ENCODE measurements at places on chromosomes 6 and 20. TPM values are rescaled to one million over a fixed set of nuclear protein-coding genes. Genes with fewer than 3 reads are reported as not detected.

DNA sequence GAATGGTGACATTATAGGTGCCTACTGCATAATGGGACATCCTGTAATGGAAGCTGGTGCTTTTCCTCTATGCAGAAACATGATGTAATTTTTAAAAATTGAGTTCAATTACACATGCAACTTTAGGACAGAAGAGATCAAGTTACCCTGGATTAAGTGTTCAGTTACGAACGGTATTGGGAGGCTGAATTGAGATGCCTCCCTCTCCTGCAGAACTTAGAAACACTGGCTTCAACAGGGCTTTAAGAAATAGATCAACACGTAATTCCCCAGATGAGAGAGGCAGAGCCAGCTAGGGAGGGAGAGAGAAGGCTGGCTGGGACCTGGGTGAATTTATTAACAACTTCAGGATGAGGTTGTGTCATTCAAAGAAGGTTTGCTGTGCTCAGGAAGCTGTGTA is 232.8 kb downstream of the CDH26 start:
- H3K4me1 ChIP-seq: no peaks in the 10 kb centered on the region
- no peak for DNase-seq
- H3K27ac ChIP-seq: no peak overlapping the region
- H3K27me3 ChIP-seq: no peaks in the 10 kb centered on the region
- no peaks in the 10 kb centered on the region for H3K36me3 ChIP-seq

- no peaks in the 10 kb centered on the region for H3K27me3 ChIP-seq
- H3K36me3 ChIP-seq: no peaks in the 10 kb centered on the region
- no peak overlapping the region for H3K4me3 ChIP-seq
- peaks cover 6% of the 10 kb centered on the region for H3K4me1 ChIP-seq
- DNase-seq: no peak
These were observed 458.4 kb upstream of the BTBD3 start for GRCh38 chr20:11459090-11459890.

- peak; percentile 77 for DNase-seq
- peak overlapping the region; percentile 75 for H3K27ac ChIP-seq
- peaks cover 39% of the 10 kb centered on the region for H3K36me3 ChIP-seq
- peaks cover 9% of the 10 kb centered on the region for H3K4me1 ChIP-seq
- no peak overlapping the region for H3K4me3 ChIP-seq
These were observed 36.8 kb downstream of the FOXQ1 start for GRCh38 chr6:1348675-1349074.

- H3K27ac ChIP-seq: no peak overlapping the region
- H3K4me3 ChIP-seq: no peak overlapping the region
- H3K4me1 ChIP-seq: no peaks in the 10 kb centered on the region
- H3K36me3 ChIP-seq: no peaks in the 10 kb centered on the region
- no peak for DNase-seq
- H3K27me3 ChIP-seq: no peaks in the 10 kb centered on the region
These were observed 736.1 kb downstream of the DOK5 start for GRCh38 chr20:55211481-55211880.

GRCh38 chr6:37299990-37300389 is 42.0 kb upstream of the TMEM217 start:
- peaks cover 35% of the 10 kb centered on the region for H3K36me3 ChIP-seq
- no peaks in the 10 kb centered on the region for H3K4me1 ChIP-seq
- DNase-seq: no peak

- H3K4me3 ChIP-seq: no peak overlapping the region
- H3K36me3 ChIP-seq: peaks cover 2% of the 10 kb centered on the region
- no peaks in the 10 kb centered on the region for H3K27me3 ChIP-seq
- no peaks in the 10 kb centered on the region for H3K4me1 ChIP-seq
These were observed 27.4 kb downstream of the FERMT1 start for GRCh38 chr20:6095409-6095808.

DNA sequence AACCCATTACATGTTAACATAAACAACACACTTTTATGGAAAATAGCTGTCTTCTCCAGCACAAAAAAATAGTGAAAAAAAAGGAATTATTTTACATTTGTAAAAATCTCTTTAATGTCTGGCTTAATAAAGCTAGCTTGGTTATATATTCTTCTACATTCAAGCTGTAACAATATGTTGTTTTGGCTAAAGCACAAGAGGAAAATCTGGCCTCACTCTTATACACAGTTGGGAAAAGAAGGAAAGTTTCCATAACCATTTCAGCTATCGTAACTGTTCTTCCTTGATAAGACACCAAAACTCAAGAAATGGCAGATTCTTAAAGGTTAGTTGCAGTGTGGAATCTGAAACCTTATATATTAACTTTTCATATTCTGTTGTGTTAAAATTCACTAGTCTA is 7.6 kb downstream of the HLA-DOB start:
- no peaks in the 10 kb centered on the region for H3K4me1 ChIP-seq
- no peaks in the 10 kb centered on the region for H3K36me3 ChIP-seq
- no peak overlapping the region for H3K4me3 ChIP-seq
- no peaks in the 10 kb centered on the region for H3K27me3 ChIP-seq

DNA sequence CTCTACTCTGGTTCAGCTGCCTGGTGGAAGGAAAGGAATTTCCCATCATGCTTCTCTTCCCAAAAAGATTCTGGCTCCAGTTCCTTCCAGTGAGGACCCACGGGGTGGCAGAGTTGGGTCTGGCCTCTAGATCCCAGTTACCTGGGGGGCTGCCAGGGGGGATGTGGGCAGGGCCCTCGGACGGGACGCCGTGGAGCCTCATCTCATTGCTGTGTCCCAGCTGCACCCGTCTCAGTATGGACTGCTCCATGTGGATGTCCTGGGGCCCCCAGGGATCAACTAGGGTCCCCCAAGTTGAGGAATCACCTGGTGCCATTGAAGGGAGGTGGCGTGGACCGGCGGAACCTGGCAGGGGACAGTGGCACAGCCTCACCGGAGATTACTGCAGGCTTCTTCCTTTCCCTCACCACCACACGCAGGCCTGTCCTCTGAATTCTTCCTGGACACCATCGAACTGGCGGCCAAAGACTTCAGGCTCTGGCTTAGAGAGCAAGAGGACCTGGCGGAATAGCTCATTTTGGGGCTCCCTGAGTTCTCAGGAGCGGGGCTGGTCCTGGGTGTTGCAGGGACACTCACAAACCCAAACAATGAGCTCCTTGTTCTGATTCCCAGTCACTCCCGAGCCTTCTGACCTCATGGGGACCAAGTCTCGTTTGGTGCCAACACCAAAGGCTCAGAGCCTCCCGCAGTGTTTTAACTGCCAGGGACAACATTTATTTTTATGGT is 8.5 kb downstream of the ZBP1 start:
- DNase-seq: no peak
- no peaks in the 10 kb centered on the region for H3K27me3 ChIP-seq
- no peak overlapping the region for H3K27ac ChIP-seq
- H3K4me1 ChIP-seq: no peaks in the 10 kb centered on the region

- H3K4me3 ChIP-seq: no peak overlapping the region
- no peak for DNase-seq
- peaks cover 4% of the 10 kb centered on the region for H3K4me1 ChIP-seq
- no peaks in the 10 kb centered on the region for H3K27me3 ChIP-seq
- H3K27ac ChIP-seq: no peak overlapping the region
These were observed 161.5 kb upstream of the CDH4 start for GRCh38 chr20:61090541-61090940.

DNA sequence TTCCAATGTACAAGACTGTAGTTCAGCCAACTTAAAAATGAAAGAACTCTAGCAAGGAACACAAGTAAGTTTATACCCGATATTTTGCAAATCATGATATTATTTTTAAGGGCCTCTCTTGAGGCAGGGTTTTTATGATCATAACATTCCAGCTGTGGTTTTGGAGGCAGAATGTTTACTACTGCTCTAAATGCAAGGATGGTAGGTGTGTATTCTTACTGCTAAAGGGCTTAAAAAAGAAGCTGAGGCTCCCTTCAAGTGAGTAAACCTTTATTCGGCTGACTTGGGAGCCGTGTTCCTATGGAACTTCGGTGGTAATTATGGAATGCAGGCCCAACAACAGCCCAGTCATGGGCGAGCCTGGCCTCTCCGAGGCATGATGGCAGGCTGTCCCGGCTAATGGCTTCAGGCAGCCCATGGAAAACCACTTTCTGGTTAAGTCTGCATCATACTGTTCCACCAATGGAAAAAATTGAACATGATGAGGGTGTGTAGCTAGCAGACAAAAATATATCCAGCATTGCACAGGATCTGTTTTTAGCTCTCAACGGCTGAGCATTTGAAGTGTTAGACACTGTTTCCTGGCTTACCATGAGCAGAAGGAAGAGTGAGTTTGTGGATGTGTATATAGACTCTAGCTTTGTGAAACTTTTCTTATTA is 111.5 kb downstream of the TIAM2 start:
- H3K36me3 ChIP-seq: no peaks in the 10 kb centered on the region
- no peaks in the 10 kb centered on the region for H3K4me1 ChIP-seq
- no peaks in the 10 kb centered on the region for H3K27me3 ChIP-seq
- no peak overlapping the region for H3K4me3 ChIP-seq
- DNase-seq: no peak

GRCh38 chr20:946826-947225 is 30.7 kb upstream of the ANGPT4 start:
- peaks cover 5% of the 10 kb centered on the region for H3K4me1 ChIP-seq
- no peak overlapping the region for H3K4me3 ChIP-seq
- H3K27me3 ChIP-seq: no peaks in the 10 kb centered on the region
- DNase-seq: no peak

DNA sequence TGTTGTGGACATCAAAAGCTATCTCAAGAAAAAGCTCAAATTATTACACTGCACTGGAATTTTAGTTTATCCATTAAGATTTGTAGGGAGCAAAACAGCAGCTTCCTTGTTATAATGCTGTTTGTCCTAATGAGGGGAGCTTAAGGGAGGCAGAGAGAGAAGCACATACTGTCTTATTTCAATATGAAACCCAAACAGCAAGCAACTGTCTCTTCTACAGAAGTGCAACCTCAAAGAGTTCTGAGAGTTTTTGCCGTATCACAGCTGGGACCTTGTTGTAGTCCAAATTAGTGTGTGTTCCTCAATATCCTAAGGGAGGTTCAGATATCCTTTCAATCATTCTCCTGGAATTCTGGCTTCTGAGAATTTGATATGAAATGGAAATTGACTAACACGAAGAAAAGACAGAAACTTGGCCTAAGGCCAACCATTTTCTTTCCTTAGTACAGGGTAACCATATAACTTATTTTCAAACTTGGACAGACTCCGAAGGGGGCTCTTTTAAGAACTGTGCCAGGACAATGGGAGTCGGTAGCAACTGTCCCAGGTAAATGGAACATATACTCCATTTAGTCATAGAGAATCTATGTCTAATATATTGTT is 149.3 kb upstream of the CCN2 start:
- no peak overlapping the region for H3K27ac ChIP-seq
- no peak overlapping the region for H3K4me3 ChIP-seq
- peaks cover 12% of the 10 kb centered on the region for H3K36me3 ChIP-seq
- DNase-seq: no peak
- H3K4me1 ChIP-seq: no peaks in the 10 kb centered on the region
- no peaks in the 10 kb centered on the region for H3K27me3 ChIP-seq

DNA sequence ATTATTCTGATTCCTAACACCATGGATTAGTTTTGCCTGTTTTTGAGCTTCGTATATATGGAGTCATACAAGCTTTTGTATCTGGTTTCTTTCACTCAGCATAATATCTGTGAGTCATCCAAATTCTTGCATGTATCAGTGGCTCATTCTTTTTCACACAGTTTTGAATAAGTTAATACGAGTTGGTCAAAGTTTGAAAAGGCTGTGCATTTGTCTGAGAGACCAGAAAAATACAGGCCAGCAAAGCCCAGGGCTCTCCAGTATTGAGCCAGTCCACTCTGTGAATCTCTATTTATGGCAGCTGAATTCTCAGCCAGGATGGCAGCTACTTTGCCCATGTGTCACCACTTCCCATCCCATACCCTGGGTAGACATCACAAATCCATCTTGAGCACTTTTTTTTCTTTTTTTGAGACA is 7.2 kb upstream of the CHMP4B start:
- H3K27ac ChIP-seq: no peak overlapping the region
- H3K27me3 ChIP-seq: no peaks in the 10 kb centered on the region
- H3K36me3 ChIP-seq: no peaks in the 10 kb centered on the region
- DNase-seq: no peak
- H3K4me1 ChIP-seq: no peaks in the 10 kb centered on the region

- no peak overlapping the region for H3K4me3 ChIP-seq
- no peaks in the 10 kb centered on the region for H3K36me3 ChIP-seq
- no peak overlapping the region for H3K27ac ChIP-seq
- H3K4me1 ChIP-seq: no peaks in the 10 kb centered on the region
- peak; percentile 80 for DNase-seq
These were observed 129.4 kb upstream of the RIN2 start for GRCh38 chr20:19628570-19629134.

GRCh38 chr6:112539355-112539754 is 192.2 kb downstream of the RFPL4B start:
- H3K4me3 ChIP-seq: no peak overlapping the region
- no peak for DNase-seq
- no peaks in the 10 kb centered on the region for H3K4me1 ChIP-seq
- no peak overlapping the region for H3K27ac ChIP-seq
- H3K36me3 ChIP-seq: peaks cover 2% of the 10 kb centered on the region
- no peaks in the 10 kb centered on the region for H3K27me3 ChIP-seq

GRCh38 chr6:20629509-20629908 is 95.3 kb downstream of the CDKAL1 start:
- H3K4me1 ChIP-seq: peaks cover 12% of the 10 kb centered on the region
- DNase-seq: peak; percentile 38
- H3K27ac ChIP-seq: no peak overlapping the region
- H3K4me3 ChIP-seq: no peak overlapping the region

GRCh38 chr20:56160956-56161355 is 87.6 kb upstream of the MC3R start:
- H3K27ac ChIP-seq: no peak overlapping the region
- H3K27me3 ChIP-seq: no peaks in the 10 kb centered on the region
- H3K4me3 ChIP-seq: no peak overlapping the region
- no peaks in the 10 kb centered on the region for H3K4me1 ChIP-seq

GRCh38 chr6:94129926-94130325 is 710.6 kb upstream of the EPHA7 start:
- H3K27ac ChIP-seq: no peak overlapping the region
- no peaks in the 10 kb centered on the region for H3K4me1 ChIP-seq
- no peaks in the 10 kb centered on the region for H3K36me3 ChIP-seq

GRCh38 chr6:153167907-153168306 is 36.8 kb upstream of the RGS17 start:
- no peaks in the 10 kb centered on the region for H3K4me1 ChIP-seq
- no peak overlapping the region for H3K4me3 ChIP-seq
- no peak overlapping the region for H3K27ac ChIP-seq

DNA sequence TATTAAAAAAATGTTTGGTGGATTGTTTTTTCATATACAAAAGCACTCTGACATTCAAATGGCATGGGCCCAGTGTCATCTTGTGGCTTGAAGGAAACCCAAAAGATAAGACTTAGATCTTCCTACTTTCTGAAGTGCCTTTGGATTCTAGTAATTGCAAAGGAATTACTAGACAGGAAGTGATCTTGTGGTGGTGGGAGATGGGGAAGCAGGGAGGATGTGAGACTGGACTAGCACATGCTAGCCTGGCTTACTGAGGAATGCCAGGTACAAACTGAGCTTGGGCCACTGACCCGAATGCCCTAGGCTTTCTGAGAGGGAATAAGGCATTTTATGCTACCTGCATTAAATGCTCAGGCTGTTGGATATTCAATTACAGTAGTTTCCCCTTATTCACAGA is 59.0 kb downstream of the AFG1L start:
- H3K36me3 ChIP-seq: no peaks in the 10 kb centered on the region
- no peaks in the 10 kb centered on the region for H3K27me3 ChIP-seq
- H3K27ac ChIP-seq: no peak overlapping the region
- no peak for DNase-seq
- no peaks in the 10 kb centered on the region for H3K4me1 ChIP-seq

- no peak overlapping the region for H3K27ac ChIP-seq
- no peaks in the 10 kb centered on the region for H3K4me1 ChIP-seq
- no peak overlapping the region for H3K4me3 ChIP-seq
- peaks cover 3% of the 10 kb centered on the region for H3K36me3 ChIP-seq
- no peaks in the 10 kb centered on the region for H3K27me3 ChIP-seq
These were observed 50.5 kb downstream of the EYA4 start for GRCh38 chr6:133291671-133292070.

ZMYND8 gene
- total RNA-seq: 162 TPM

ASIP gene
- total RNA-seq: not detected

CAPN11 gene
- total RNA-seq: 0.29 TPM

MRPS18B gene
- 49.7 TPM for total RNA-seq

TINAG gene
- not detected for total RNA-seq

RAB44 gene
- not detected for total RNA-seq

Data from H9 (cell line).